ENCODE measurements at places on chromosomes 2 and 18. TPM values are rescaled to one million over a fixed set of nuclear protein-coding genes. Genes with fewer than 3 reads are reported as not detected.

The CHN1 gene
- 17.3 TPM for total RNA-seq

The NDC80 gene
- total RNA-seq = 57.3 TPM

The LRATD1 gene
- total RNA-seq = not detected

The NMUR1 gene
- 0.15 TPM for total RNA-seq

The SERPINB12 gene
- not detected for total RNA-seq

The ABCG8 gene
- not detected for total RNA-seq

The RUFY4 gene
- total RNA-seq = not detected

The RASGRP3 gene
- 2.7 TPM for total RNA-seq

The PDE11A gene
- not detected for total RNA-seq

The TANK gene
- total RNA-seq = 70.3 TPM

The ABCG5 gene
- total RNA-seq = not detected

The CTAGE1 gene
- total RNA-seq = not detected

The PLCD4 gene
- not detected for total RNA-seq

The UGT1A4 gene
- total RNA-seq = not detected

The TCF23 gene
- not detected for total RNA-seq

The PSTPIP2 gene
- total RNA-seq = 33.9 TPM

The CENPA gene
- total RNA-seq = 27.8 TPM

The AGXT gene
- total RNA-seq = not detected

The CNDP1 gene
- total RNA-seq = not detected

The PHLPP1 gene
- 14.9 TPM for total RNA-seq

The CCBE1 gene
- total RNA-seq = not detected

Measured in activated CD8-positive, alpha-beta memory T cell treated with anti-CD3 and anti-CD28 coated beads for 36 hours (primary cell).